ENCODE measurements at places on chromosomes 6 and 20.

GRCh38 chr6:107689951-107690642, 134.0 kb downstream of the SCML4 start:
- DNase-seq, result no peak

DNA sequence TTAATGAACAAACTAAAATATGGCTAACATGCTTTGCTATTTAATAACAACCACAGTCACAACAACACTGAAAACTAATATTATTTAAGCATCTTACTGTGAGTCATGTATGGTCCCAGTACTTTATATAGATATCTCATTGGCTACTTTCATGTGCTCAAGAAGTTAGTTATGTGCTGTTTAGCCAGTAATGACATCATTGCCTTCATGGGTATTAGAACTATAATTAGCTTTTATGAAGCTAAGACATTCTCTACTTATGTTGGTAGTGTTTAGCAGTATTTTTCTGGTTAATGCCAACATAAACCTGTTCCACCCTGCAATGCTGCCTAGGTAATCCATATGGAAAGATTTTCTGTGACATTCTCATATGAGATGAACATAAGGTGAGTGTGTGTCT, 56.1 kb downstream of the ADGRG6 start:
- peak; percentile 42 for DNase-seq

DNA sequence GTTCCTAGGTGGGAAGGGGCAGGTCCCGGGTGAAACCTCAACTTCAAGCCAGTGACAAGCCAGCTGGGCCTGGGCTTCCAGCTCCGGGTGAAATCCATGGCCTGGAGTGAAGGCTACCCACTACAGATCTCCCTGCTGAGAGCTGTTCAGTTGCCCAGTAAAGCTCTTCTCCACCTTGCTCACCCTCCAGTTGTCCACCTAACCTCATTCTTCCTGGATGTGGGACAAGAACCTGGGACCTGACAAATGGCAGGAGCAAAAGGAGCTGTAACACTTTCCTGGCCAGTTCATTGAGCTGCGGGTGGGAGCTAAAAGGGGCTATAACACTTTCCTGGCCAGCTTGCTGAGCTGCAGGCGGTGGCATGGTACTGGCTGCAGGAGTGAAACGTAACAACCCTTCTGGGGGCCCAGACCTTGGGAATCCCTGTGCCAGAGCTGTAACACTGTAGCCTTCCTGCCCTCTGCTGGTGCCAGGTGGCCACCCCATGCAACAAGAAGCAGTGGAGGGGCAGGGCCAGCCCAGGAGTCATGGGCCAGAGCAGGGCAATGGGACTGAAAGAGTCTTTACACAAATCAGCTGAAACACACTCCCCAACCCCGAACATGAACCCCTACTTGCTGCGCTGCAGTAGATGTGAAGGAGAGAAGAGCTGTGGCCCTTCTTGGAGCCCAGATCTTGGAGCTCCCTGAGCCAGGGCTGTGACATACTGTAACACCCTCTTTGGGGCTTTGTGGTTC, 3.6 kb upstream of the HINT3 start:
- DNase-seq, result peak; percentile 52

- peak; percentile 56 for DNase-seq
Observed at GRCh38 chr20:13221673-13222318, 722 bp downstream of the ISM1 start.

DNA sequence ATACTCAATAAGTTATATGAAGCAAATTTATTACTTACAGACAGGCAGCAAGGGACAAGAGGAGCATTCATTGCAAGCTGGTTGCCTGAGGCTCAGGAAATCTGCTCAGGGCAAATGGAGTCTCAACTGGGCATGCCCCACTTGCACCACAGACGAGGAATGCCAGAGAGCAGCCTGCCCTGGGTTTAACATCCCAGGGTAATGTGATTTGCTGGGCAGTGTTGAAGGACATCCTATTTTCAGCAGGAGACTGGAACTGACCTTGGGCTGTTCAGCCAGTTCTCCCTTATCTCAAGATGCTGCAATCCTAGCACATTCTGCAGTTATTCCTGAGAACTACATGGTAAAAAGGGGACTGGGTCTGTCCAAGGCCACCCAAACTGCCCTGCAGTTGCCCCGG, 3.8 kb upstream of the ENTPD6 start:
- no peak for DNase-seq

DNA sequence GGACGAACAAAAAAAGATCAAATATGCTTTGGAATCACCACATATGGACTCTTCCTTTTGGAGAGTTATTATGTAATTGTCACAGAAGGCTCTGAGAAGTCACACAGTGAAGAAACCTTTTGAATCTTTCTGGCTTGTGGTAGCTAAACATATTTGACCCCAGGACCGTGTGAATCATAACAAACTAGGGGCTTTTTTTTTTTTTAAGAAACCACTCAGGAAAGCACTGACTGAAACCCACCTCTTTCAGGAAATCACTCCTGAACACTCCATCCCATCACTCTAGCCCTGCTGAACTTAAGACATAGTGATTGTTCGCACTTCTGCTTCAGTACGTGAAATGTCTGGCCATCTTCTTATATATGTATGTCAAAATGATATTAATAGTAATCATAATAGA, 495.9 kb upstream of the ARID1B start:
- DNase-seq, result no peak

DNA sequence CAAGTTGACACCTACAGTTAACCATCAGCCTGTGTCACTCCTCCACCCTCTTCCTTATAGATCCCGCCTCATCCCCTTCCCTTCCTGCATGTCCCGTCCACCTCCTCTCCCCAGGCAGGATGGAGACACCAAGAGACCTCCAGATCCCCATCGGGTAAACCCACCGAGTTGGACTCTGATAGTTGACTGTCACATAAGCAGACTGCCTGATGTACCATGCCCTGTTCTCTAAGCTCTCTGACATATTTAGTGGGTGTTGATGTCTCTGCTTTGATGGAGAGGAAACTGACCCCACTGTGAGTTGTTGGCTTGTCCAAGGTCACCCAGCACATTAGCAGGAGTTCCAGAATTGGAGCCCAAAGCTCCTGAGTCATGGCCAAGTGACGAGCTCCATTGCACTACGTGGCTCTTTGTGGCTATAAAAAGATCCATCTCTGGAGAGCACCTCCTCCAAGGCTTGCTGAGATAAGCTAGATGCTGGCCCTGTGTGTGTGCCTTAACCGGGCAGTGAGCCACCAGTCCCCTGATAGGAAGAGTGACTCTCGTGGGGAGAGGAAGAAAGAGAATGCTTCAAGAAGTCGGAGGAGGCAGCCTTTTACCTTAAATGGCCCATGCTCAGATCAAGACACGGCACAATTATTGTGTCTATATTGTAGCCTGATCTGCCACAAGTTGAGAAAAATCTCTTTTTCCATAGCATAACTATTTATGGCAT, 236.0 kb upstream of the ECI2 start:
- DNase-seq, result peak; percentile 82

GRCh38 chr20:17849901-17850683, 118.5 kb downstream of the SNX5 start:
- DNase-seq, result peak; percentile 99
